WERI-Rb-1 (cell line): ENCODE measurements at places on chromosomes 11 and 22.

DNA sequence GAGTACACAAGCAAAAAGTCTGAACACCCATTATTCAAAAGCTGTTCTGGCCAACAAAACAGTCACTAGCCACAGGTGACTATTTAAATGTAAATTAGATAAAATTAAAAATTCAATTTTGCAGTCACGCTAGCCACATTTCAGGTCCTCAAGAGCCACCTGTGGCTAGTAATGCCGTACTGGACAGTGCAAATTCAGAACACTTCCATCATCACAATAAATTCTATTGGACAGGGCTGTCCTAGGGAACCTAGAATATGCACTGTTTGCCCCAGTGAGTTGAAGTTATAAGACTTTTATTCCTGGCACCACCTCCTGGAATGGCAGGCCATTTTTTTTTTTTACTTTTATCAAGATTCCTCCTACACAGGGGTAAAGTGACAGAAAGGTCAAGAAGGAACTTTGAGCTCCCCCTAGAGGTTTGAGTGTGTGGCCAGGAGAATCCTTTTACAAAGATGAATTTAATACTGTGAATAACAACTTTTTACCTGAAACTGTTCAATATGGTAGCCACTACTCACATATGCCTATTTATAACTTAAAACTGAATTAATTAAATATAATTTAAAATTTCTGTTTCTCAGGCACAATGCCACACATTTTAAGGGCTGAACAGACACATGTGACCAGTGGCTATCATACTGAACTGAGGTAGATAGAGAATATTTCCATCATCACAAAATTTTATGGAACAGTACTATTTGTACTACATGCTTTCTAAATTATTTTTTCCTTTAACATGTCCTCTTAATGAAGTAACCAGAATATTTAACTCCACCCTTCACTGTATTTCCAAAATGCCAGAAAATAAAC is 6.5 kb downstream of the MSANTD2 start:
- DNase-seq = peak; percentile 20

GRCh38 chr11:104546501-104546900 is 351.8 kb downstream of the CASP12 start:
- DNase-seq = no peak

DNA sequence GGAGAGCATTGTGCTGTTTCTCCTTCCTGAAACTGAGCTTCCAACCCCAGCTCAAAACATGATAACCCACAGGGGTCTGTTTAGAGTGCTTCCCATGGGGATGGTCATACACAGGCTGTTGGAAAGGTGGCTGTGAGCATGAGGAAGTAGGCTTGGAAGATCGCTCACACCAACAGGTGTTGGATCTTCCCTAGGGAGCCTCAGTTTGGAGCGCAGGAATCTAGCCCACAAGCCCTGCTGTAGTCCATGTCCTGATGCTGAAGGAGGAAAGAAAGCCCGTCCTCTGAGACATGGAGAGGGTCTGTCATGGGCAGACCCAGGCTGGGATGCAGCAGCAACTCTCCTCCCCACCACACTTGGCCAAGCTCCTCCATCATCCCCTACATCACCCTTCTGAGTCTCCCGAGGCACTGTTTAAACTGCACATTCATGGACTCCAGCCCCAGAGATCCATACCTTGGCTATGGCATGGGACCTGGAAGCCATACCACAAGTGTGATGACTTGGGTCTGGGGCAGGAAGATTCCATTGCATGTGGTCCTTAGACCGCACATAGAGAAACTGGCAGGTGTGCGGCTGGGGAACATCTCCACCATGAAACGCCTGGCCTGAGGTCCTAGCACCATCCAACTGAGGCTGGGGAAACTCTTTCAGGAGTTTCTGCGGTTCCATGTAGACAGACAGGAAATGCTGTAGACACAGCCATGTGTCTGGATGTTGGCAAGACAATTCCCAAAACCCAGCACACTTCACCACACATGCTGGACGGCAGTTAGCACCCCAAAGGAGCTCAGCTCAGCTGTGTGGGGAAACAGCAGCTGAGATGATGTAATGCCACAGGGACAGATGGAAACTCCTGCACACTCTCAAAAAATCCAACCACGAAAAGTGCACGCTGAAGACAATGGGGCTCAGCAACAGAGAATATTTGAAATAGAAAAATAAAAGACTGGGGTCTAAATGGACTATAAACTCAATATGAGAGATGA is 27.6 kb upstream of the TTC12 start:
- DNase-seq = no peak

DNA sequence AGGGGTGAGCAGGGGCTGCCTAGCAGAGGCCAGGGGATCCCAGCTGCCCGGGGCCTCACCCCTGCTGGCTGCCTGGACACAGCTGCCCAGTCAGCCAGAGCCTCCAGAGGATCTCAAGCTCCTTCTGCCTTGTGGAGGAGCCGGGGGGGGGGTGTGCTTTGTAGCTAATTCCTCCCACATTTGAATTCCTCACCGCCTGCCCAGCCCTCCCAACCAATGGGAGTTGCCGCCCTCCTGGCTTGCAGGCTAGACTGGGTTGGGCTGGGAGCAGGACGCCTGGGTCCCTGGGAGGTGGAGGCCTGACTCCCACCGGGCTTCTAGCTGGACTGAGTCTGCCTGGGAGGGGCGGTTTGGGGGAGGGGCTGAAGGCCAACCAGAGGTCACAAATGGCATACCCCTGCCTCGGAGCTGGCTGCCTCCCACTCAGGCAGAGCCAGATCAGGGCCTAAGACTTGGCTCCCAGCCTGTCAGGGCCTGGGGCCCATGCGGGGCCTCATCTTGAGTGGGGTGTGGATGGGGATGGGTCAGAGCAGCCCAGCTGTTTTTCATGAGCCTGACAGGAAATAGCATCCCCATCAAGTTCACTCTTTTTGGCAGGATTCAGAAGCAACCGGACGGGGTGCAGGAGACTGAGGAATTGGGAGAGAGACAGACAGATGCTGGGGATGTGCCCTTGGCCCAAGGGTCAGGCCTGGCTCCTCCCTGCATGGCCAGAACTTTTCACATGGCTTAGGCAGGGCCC is 29.2 kb upstream of the PDE2A start:
- peak; percentile 86 for DNase-seq

DNA sequence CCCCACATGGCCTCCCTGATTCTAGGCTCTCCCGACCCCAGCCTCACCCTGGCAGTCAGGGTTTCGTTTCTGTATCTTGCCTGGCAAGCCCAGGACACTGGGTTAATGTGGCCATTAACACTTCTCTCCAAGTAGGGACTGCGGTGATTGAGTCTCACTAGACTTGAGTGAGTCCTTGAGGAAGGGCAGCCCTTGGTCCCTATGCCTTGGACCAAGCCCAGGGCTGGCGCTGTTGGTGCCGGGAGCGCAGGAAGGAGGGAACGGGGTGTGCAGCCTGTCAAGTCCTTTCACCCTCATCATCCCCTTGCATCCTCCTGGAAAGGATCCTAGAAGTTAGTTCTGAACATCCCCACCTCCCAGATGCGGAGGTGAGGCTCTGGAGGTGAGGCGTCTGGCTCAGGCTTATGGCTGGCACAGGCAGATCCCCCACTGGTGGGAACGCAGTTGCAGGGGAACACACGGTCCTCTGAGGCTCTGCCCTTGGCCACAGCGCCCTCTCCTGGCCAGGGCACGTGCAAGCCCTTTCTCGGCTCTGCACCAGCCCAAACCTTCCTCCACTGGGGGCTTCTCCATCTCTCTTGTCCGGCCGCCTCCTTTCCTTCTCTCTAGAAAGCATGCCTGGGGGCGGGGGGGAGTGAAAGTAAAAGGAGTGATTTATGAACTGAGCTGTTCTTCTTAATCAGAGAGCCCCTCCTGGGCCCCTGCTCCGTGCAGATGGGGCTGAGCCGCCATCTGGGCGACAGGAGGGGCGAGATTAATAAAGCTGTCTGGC is 56.7 kb downstream of the TP53I11 start:
- DNase-seq = peak; percentile 99

GRCh38 chr22:24330636-24331035 is 60.0 kb downstream of the SPECC1L start:
- no peak for DNase-seq

GRCh38 chr11:37724315-37724714 is 1126.3 kb upstream of the RAG2 start:
- DNase-seq = no peak

DNA sequence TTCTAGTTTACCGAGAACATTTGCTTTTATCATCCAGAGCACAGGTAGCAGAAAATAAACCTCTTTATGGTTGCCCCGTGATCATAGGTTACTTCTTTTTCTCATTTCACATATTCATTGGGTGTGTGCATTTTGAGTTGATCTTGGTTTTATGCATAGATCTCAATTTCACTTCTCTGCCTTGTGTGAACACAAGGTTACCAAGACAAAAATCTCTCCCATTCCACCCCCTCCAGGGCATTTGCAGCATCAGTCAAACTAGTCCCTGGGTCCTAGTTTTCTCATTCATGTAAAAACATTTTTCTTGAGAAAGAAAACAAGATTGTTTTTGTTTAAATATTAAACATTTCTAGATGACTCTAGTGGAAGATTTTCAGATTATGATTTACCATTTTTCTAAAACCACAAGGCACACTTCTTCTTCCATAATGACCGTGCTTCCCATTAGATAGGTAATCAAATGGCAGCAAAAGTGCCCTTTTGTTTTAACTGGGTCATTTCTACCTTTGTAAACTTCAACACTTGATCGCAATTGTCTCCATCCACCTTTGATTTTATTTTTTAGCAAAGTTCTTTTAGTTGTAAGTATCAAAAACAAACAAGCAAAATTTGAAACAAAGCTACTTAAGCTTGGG is 526.6 kb upstream of the CADM1 start:
- no peak for DNase-seq

- no peak for DNase-seq
These were observed 112.8 kb downstream of the ABTB2 start for GRCh38 chr11:34245041-34245440.

DNA sequence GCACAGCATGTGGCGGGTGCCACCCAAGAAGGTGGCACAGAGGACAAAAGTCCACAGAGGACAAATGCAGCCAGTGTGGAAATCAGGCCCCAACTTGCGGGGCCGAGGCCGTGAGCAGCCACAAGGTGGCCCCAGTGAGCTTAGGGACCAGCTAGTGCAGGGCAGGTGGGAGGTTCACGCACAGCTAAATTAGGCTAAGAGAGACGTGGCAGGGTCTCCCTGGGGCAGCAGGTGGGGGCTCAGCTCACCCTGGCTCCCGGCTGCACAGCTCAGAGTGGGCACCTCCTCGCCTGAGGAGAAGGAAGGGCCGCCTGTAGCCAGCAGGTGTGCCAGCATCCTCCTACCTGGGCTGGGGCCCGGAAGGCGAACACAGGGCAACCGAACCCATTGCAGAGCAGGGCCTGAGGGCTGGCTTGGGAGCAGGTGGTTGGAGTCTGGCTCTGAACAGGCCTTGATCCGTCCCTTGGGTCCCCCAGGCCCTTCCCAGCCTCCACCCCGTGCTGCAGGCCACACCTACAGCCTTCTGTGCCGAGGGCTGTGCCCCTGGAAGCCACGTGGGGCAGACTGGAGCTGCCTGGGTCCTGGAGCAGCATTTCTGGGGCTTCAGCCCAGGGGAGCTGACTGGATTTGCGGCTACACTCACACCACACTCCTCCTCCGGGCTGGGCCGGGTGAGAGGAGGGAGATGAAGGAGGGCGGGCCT is 26.1 kb upstream of the CELSR1 start:
- peak; percentile 91 for DNase-seq

DNA sequence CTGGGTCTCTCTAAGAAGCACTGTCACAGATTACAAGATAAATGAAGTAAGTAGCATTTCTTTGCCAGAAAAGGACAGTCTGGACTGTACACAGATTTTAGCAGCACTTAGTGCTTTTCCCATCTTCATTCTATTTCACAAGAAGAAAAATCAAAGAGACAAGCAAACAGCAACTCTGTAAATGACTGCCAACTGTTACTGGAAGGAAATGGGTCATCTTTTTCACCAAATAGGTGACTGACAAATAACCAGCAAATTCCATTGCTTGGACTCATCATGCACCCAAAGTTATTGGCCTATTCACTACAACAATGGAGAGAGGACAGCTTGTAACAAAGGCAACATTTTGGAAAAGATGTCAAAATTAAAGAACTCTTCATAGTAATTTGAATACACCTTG is 28.9 kb upstream of the CARD18 start:
- no peak for DNase-seq

GRCh38 chr11:63504933-63505586 is 824 bp upstream of the LGALS12 start:
- no peak for DNase-seq

- no peak for DNase-seq
These were observed 27.2 kb upstream of the SYT13 start for GRCh38 chr11:45313171-45313865.

DNA sequence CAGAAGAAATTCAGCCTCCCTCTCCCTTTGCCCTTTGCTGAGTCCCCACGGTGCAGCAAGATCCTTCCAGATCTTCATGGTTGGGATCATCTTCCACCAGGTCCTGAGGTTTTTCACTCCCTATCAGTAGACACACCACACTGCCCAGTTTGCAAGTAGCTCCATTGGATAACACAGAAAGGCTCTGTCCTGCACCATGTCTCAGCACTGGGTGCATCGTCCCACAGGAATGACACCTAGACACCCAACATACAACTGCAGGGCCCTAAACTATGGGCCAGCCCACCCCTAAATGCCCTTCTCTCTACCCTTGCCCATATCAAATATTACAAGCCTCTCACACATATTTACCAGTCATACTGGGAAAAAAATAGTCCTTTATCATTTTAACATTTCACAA is 9.4 kb downstream of the KLHL22 start:
- no peak for DNase-seq

DNA sequence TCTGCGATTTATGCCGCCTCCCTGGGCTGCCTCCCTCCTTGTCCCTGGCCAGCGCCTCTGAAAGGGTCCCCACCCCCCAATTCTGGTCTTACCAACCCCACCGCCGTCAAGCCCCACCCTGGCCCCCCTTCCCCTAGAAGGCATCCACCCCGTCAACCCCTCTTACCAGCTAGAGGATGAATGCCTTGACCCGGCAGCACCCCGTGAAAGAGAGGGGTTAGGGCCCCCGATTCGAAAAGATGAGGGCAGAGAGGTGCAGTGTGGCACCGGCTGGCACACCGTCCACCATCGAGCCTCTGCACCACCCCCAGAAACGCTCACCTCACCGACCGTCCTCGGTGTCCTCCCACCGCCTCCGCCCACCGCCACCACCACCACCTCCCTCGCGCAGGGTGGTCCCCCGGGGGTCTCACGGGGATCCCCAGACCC is 559 bp downstream of the ELFN2 start:
- DNase-seq = no peak

DNA sequence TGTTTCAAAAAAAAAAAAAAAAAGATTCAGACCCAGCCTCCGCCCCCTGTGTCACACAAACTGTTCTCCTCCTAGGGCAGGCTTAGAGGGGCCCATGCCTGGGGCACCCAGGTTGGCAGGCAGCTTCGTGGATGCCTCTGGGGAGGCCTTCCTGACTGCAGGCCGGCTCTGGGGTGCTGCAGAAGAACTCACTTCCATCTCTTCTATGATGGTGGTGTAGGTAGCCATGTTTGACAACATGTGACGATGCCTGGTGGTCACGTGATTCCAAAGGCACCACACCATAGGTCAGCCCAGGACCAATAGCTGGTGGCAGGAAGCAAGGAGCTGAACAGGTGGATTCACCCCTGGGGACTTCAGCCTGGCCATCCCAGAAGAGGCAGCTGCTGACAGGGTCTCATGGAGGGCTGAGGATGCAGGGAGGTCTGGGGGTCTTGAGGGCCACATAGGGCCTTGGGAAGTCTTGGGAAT is 24.1 kb upstream of the CELSR1 start:
- DNase-seq = peak; percentile 74
